ENCODE measurements at places on chromosomes 5 and 9. TPM values are rescaled to one million over a fixed set of nuclear protein-coding genes. Genes with fewer than 3 reads are reported as not detected.

Gene LPAR1
- 2.7 TPM for total RNA-seq

DNA sequence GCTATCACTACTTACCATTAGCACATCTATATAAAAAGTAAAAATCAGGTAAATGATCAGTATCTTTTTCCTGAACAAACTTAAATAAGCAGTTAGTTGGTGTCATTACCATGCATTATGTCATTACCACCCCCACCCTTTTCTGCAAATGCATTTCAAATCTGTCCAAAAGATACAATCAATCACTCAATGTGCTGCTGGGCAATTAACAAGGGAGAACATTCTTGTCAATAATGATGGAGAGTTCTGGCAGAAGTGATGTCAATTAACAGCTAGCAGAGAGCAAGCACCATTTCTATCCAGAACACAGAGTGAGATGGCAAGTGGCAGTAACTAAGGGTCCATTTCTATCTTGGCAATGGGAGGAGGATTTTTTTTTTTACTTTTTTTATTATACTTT lies 3.5 kb upstream of the PDE4D start:
- no peak for DNase-seq

Gene REEP2
- total RNA-seq, result 2.6 TPM

DNA sequence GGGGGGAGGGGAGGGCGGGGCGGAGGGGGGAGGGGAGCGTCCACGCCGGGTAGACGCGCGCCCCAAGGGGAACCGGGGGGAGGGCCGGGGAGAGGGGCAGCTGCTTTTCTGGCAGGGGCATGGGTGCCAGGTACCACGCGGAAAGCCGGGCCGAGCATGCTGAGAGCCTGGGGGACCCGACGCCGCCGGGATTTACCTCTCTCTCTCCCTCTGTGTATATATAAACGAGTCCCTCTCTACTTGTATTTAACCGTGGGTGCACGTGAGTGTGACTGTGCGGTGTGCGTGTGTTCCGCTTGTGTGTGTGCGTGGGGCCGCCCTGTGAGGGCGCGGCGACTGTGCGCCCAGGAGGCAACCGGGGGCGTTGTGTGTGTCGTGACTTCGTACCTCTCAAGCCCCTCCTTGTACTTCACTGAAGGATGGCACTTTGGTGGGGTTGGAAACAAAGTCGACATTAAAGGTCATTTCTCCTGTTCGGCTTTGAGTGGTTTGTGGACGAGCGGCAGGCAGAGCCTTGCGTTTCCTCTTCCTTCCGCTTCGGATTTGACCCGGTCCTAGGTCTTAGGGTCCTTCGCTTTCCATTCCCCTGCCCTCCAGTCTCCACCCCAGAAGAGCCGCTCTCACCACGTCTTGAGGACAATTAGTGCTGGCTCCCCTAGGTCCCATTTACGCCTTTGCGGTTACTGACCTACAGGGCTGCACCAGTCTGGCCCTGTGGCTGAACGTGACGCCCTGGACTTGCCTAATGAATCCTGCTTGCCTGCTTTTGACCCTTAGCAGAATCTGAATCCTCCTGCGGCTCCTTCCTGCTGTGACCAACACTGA lies 36.2 kb upstream of the TTC1 start:
- DNase-seq, result no peak

DNA sequence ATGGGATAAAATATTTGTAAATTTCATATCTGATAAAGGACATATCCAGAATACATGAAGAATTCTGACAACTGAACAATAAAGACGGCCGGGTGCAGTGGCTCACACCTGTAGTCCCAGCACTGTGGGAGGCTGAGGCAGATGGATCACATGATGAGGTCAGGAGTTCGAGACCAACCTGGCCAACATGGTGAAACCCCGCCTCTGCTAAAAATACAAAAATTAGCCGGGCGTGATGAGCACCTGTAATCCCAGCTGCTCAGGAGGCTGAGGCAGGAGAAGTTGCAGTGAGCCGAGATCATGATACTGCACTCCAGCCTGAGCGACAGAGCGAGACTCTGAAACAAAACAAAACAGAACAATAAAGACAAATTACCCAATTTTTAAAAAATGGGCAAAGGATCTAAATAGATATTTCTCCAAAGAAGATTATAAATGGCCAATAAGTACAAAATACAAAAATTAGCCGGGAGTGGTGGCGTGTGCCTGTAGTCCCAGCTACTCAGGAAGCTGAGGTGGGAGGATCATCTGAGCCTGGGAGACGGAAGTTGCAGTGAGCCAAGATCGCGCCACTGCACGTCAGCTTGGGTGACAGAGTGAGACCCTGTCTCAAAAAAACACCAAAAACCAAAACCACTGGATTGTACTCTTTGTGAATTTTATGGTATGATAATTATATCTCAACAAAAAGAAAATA lies 9.6 kb upstream of the NSD1 start:
- DNase-seq, result no peak

Gene IFNK
- not detected for total RNA-seq

Gene PRDM9
- total RNA-seq, result not detected

Gene GOLM1
- 47.3 TPM for total RNA-seq

Gene ENTPD8
- not detected for total RNA-seq

Gene RIMOC1
- 12.4 TPM for total RNA-seq
